ENCODE measurements at places on chromosomes 3 and 15.

DNA sequence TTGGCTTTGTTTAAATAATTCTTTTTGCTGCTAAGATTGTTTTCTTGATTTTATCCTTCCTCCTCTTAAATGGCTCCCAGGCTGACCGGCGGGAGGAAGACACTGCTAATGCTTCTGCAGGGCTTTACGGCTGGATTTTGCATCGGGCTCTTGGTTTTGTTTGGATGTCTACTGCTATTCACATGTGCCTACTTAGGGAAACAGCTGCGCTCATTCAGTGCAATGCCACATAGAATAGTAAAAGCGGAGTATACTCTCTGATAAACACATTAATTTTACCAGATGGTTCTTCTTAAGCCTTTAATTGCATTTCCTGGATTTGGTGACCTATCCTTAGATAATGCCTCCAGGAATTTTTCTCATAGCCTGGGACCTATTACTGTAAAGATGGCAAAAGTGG, 146.6 kb downstream of the THSD4 start:
- DNase-seq, result no peak

- no peak for DNase-seq
Observed at GRCh38 chr15:77991029-77991406, 86.5 kb downstream of the TBC1D2B start.

GRCh38 chr3:44227632-44228031, 14.1 kb upstream of the TOPAZ1 start:
- DNase-seq, result no peak

GRCh38 chr3:156535162-156535627, 19.7 kb downstream of the SSR3 start:
- DNase-seq, result peak; percentile 91

GRCh38 chr15:80779658-80780415, 667 bp downstream of the CEMIP start:
- no peak for DNase-seq

GRCh38 chr3:159882790-159883779, 105.5 kb upstream of the IL12A start:
- no peak for DNase-seq

DNA sequence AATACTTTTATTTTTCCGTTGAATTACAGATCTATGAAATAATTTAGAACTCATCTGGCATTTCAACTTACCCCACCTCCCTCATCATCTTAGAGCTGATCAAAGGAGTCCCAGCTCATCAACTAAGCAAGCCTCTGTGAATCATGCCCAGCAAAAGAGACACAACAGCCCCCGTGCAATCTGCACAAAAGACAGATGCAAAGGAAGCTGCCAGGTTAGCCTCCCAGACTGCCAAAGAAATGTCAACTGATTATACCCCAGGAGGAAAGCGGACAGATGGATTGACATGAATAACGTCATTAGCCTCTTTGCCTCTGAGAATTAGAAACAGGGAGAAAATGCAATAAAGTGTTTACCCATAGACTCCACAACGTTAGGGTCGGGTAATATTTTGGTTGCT, 75.0 kb downstream of the GABRB3 start:
- DNase-seq, result no peak

DNA sequence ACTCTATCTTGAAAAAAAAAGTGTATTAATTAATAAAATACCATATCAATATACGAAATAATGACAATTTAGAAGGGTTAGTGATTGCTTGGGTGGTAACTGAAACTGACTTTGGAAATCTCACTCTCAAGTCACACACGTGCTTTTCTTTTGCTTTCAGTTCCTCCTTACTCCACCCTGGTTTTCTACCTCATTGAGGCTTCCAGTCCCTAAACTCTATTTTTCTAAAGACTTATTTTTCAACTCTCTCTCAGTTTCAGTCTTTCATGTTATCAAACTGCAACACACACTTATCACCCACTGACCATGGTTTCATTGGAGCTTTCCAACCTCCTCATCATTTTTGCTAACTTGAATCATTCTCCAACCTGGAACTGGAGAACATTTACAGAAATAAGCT, 23.5 kb downstream of the IL12A start:
- DNase-seq, result no peak
